Left kidney (tissue), 8 donors: ENCODE measurements at places on chromosomes 12 and 14. TPM values are rescaled to one million over a fixed set of nuclear protein-coding genes. Genes with fewer than 3 reads are reported as not detected.
A peak's percentile ranks its signal among the peaks of the same experiment; 100 is the strongest.

Gene IFNG-AS1
- polyA plus RNA-seq: 0.28 TPM

Gene MFAP5
- 0.25 TPM for polyA plus RNA-seq

- no peak for DNase-seq
Measured at GRCh38 chr14:29925736-29926135, 1.9 kb downstream of the PRKD1 start.

DNA sequence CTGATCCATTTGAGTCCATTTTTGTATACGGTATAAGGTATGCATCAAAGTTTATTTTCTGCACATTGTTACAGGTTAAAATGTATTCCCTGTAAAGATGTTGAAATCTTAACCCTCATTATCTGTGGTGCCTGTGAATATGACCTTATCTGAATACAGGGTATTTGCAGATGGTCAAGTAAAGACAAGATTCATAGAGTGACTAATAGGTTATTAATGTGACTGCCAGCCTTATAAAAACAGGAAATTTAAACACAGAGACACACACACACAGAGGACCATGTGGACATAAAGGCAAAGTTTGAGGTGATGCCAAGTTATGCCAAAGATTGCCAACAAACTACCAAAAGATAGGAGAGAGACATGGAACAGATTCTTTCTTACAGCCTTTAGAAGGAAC is 347.2 kb upstream of the DCN start:
- DNase-seq: no peak

DNA sequence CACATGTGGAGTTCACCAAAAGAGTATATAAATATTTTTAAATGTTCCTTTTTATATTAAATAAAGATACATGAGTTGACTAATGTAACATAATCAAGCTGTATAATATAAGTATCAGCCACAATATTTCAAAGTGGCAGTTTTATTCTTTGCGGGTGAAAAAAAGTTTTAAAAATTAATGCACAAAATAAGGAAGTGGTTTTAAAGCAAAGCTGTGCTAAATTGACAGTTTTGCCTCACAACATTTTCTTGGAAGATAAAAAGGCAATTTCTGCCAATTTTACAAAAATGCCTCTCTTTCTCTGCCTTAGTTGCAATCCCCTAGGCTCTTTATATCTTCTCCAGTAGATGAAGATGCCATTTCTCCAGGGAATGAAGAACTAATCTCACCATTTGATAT is 719.1 kb downstream of the C12orf50 start:
- DNase-seq: peak; percentile 19
